ENCODE measurements at places on chromosomes 16 and 17.
A peak's percentile ranks its signal among the peaks of the same experiment; 100 is the strongest.

DNA sequence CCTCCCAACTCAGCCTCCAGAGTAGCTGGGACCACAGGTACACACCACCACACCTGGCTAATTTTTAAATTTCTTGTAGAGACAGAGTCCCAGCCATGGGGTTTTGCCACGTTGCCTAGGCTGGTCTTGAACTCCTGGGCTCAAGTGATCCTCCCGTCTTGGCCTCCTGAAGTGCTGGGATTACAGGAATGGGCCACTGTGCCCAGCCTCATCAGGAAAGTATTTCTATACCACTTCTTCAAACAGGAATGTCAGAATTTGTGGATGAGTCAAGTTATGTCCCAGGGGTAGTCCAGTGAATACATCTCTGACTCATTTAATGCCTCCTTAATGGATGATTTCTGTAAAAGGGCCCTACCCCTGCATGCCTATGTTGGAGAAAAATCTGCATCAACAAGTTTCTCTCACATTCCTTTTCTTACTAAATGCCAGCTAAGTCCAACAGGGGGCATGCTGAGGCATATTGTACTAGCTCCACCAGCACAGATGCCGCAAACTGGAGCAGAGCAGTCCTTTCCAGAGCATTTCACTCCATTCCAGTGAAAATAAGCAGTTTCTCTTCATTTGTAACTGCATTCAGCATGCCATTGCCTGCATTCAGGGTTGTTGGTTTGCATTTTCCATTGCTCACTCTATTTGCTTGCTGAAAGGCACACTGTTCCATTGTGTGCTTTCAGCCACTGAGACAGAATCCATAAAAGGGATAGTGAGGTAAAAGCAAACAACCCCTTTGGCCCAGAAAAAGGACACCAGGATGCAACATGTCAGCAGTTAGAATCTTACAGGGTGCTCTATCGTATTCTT is 5.3 kb upstream of the CAVIN1 start:
- DNase-seq, result peak; percentile 82

DNA sequence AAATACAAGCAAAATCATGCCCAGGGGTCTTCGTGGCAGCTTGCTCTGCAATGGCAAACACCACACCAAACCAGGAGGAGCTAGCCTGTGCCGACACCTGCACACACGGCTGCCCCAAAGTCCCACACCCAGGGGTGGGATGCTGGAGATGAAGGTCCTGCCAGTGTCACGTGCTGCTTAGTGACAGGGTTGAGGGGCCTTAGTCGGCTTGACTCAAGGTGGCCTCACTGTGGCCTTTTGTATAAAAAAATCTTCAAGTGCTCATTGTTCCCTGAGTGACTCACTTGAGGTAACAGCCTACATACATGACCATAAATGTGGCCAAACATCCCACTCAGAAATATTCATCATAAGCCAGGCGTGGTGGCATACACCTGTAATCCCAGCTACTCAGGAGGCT is 7.3 kb downstream of the TRIM65 start:
- no peak for DNase-seq

GRCh38 chr17:5002121-5002788 is 4.5 kb downstream of the KIF1C start:
- DNase-seq, result no peak

GRCh38 chr16:75248536-75249380 is 2.7 kb downstream of the BCAR1 start:
- DNase-seq, result no peak

DNA sequence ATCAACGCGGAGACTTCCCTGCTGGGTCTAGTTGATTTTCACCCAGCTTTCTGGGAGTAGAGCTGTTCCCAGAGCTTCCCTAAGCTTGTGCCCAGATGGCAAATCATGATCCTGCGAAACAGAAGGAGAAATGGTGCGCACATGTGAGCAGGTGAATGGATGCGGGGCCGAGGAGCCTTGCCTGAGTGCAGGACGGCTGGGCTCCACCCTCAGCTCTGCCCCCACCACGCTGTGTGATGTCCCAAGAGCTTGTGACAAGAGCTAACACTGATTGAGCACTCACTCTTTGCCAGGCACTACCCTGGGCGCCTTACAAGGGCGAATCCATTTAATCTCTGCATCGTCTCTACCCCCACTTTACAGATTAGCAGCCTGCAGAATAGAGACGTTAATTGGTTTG is 162.7 kb upstream of the RPL38 start:
- DNase-seq, result no peak

GRCh38 chr16:7369204-7369603 is 36.6 kb downstream of the RBFOX1 start:
- no peak for DNase-seq

DNA sequence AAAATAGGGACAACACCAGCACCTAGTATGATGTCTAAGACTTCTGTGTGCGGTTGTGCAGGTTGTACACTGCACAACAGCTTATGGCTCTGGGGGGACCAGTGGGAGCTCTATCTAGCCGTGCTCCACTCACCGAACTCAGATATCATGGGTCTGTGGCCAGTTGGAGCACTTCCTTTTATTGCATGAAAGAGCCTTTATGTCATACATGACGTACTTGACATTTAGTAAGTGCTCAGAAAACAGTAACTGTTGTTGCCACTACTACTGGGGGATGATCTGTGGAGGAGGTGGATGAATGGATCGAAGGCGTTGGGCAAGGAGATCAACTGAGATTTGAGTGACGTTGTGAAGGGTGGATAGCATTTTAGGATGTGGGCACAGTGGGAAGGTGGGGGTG is 368.8 kb downstream of the SNX29 start:
- peak; percentile 32 for DNase-seq

DNA sequence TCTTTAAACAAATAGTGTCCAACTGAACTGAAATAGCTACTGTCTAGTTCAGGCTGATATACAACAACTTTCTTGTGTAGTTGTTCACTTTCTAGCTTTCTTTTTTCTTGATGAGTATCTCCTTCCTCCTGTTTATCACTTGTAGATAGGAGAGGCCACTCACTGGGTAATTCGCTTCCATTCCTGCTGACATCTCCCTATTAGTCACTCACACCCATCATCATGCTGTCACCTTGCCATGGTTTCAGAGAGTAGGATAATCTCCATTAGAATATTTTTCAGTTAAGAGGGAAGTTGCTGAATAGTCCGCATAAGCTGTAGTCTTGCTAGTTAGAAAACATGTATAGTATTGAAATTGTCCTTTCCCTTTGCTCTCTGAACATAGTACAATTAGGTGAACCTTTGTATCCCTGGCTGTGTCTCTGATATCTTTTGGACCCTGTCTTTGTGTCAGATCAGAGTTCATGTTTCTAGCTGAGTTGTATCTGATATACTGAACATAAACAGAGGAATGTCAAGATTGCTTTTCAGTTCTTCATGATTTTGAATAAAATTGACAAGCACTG is 64.4 kb upstream of the RASL10B start:
- no peak for DNase-seq

DNA sequence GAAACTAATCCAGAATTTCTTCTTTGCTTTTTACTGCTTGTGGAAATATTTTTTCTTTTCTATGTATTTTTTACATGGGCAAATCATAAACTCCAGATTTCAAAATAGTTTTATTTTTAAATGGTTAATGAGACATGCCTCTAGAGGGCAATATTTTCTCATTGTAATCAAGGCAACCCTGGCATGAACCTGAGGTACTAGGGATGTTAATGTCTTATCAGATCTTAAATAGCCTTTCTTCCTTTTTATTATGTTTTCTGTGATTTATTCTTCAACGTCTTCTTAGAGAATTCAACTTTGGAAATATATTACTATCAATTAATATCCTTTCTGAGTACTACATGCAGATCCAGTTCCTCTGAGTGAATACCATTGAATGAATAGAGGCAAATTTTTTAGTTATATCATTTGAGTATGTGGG is 324.7 kb downstream of the BCAS3 start:
- DNase-seq, result peak; percentile 60

DNA sequence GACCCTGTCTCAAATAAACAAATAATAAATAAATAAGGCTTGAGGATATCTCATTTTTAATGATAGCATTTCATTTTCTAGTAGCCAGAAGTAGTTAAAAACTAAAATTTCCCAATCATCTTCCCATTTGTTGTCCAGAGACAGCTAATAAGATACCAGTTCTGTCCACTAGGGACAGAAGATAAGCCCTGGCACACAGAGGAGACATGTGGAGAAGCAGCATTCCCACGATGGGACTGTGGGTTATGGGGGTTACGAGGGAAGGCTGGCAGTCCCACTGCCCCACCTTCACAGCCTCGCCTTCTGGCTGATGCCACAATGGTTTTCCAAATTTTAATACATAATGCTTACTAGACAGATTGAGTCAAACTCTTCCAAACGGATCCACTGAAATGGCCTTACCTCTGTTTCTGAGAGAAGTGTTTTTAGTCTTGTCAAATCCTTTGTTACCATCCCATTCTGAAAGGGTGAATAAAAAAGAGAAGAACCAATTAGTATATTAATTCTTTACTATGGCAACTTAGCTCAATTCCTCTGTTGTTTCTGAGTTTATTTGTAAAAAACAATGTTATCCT is 44.2 kb downstream of the HELZ start:
- peak; percentile 54 for DNase-seq

- DNase-seq, result peak; percentile 35
Observed at GRCh38 chr17:28744104-28744971, 527 bp downstream of the TRAF4 start.

GRCh38 chr17:20173091-20173490 is 163.9 kb downstream of the SPECC1 start:
- no peak for DNase-seq

DNA sequence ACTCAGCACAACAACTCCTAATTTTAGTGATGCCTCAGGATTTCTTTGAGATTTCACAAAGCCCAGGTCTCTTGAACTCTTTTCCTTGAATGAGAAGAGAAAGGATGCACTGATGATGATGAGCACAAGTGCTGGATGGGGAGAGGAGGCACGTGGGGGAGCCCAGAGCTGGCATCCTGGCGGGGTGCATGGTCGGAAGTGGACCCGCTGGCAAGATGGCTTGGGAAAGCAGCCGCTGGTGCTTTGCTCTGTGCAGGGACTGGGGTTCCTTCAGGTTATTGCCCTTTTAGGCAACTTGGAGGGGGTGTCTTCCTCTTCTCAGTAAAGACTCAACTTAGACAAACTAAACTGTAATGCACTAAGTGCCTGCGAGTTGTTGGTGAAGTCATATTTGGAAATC is 22.3 kb downstream of the CALB2 start:
- no peak for DNase-seq

GRCh38 chr16:2471653-2472487 is 773 bp downstream of the NTN3 start:
- DNase-seq, result no peak

GRCh38 chr17:75526555-75527270 is 1.2 kb downstream of the LLGL2 start:
- no peak for DNase-seq

DNA sequence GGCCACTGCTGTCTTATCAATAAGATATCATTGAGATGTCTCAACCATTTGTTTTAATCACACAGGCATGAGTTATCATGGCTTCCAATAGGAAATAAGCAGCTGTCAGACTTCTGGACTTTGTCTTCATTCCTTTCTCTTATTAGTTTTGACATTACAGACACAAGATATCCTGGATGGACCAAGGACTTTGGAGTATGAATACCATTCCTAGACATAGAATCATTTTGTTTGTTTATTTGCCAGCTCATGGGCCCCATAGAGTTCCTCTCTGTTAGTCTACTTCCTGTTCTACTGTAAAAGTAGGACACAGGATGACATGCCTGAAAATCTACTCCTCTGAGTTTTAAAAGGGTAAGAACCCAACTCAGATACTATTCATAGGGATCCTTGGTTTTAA is 77.7 kb upstream of the KCNJ16 start:
- no peak for DNase-seq

DNA sequence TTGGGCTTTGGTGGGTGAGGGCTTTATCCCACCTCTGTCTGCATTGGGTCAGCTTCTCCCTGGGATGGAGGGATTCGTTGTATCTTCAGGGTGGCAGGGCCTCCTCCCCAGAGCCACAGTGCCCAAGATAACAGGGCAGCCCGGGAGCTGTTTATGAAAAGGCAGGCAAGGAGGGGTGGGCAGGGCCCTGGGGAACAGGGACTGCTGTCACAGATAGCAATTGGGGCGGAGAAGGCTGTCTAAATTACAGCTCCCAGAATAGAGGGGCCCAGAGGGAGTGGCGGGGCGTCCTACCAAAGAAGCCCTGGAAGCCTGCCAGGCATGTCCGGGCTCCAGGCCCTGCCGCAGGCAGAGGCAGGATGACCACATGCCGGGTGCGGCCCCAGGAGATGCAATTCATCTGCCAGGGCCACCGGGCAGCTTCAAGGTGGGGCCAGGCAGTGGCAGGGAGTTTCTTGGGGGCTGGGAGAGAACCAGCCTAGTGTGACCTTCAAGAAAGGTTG is 18.8 kb upstream of the PHOSPHO1 start:
- no peak for DNase-seq

GRCh38 chr16:28496844-28497243 is 2.4 kb downstream of the APOBR start:
- DNase-seq, result no peak

GRCh38 chr17:59547131-59547915 is 18.1 kb upstream of the DHX40 start:
- DNase-seq, result no peak

- peak; percentile 31 for DNase-seq
Observed at GRCh38 chr16:77788181-77789084, at the start of gene VAT1L. Gene VAT1L, plus strand, starts transcription at chr16:77788564. Its CDS starts 119 bp downstream, at chr16:77788683.

DNA sequence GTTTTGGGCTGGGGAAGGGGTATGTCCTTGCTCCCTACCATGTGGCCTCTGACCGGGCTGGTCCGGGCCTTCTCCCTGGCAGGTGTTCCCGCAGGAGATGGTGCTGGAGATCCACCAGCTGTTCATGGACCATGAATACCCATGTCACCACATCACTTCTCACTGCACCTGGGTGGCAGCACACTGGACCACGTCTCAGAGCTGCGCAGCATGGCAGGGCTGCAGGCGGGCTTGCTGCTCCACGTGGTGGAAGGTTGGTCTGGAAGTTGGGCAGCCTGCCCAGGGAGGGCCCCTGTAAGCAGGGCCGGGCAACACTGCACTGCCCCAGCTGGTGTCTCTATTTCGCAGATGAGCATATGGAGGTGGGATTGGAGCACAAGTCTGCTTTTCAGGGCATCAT is 169.5 kb upstream of the ZNF267 start:
- no peak for DNase-seq

GRCh38 chr16:10039220-10040096 is 142.8 kb downstream of the GRIN2A start:
- no peak for DNase-seq

- no peak for DNase-seq
Observed at GRCh38 chr17:68452724-68453290, 4.5 kb downstream of the WIPI1 start.

DNA sequence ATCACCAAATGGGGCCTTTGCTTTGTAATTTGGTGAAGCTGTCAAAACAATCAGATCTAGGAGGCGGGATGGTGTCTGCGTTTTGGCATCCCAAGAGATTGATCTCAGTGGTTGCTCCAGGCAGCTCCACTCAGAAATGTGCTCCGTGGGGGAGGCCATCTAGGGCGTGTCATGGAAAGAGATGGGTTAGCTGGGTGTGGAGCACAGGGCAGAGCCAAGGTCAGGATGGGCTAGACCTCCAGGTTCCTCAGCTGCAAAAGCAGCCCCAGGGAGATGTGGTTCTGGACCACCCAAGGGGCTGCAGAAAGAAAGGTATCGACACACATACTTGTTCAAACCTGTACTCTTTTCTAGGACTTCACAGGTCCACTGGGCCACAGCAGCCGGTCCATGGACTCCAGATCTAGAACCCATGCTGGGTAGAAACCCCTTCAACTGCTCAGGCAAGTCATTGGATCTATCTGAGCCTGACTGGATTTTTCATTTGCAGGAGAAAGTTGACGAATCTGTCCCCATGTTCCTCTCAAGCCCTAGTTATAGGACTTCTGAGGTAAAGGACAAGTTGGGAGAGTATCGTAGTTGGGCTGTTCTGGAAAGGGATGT is 270.2 kb upstream of the RPL38 start:
- no peak for DNase-seq

GRCh38 chr16:70454222-70455034 is at the start of gene FCSK:
Gene FCSK, plus strand, starts transcription at chr16:70454595. Its CDS starts 8,596 bp downstream, at chr16:70463191.
- DNase-seq, result peak; percentile 68
